ENCODE measurements at places on chromosomes 5 and 9.

DNA sequence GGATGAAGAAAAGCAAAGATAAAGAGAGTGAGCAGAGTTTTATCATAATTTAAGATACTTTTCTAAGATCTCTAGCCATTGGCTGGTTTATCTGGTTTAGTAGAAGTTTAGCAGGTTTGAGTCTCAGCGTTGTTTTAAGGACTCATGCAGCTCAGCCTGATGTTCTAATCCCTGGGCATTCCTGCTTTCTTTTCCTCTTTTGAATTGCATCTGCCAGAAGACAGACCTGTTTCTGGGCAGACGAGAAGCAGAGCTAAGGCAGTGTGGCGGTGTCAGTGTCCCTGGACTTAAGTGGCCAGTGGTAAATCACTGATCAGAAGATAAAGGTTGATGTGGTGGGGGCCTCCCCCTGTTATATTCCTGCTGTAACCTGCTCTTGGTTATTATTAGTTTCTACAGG is 138.6 kb downstream of the ADCY2 start:
- no peak for DNase-seq

- DNase-seq: no peak
Measured at GRCh38 chr9:37956904-37957663, 53.2 kb upstream of the SLC25A51 start.

- DNase-seq: no peak
Measured at GRCh38 chr9:34777666-34778065, 67.7 kb upstream of the CCL21 start.

DNA sequence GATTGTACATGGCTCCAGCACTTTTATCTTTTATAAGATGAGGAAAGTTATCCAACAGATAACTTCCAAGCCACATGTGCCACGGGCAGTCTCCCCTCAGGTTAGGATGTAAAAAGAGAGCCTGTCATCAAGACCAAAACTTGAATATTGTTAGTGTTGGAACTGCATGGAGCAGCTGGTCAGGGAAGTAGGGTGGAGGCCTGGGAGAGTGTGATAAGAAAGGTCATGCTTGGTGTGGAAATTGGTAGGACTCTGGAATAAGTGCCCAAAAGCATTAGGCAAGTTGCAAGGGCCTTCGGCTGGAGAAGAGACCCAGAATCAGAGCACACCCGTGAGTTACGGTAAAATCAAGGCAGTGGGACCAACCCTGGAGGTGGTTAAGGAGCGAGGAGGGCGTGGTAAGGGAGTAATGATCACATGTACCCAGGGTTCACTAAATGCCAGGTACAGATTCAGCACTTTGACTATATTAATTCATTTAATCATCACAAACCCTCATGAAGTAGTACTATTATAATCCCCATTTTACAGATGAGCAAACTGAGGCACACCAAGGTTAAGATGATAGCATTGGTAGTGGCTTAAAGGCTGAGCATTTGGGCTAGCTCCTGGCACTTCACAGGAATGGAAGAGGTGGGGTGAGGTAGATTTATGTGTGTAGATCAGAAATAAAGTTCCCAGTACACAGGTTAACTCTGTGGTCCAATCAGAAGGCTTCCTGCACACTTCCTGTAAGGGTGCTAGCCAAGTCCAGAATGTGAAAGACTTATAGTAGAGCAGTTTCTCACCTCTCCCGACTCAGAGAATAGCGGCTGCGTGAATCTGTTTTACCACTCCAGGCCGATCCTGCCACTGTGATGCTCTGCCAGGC is 96.5 kb upstream of the ZNF608 start:
- no peak for DNase-seq

GRCh38 chr5:92939428-92939827 is 641.6 kb downstream of the NR2F1-AS1 start:
- no peak for DNase-seq

DNA sequence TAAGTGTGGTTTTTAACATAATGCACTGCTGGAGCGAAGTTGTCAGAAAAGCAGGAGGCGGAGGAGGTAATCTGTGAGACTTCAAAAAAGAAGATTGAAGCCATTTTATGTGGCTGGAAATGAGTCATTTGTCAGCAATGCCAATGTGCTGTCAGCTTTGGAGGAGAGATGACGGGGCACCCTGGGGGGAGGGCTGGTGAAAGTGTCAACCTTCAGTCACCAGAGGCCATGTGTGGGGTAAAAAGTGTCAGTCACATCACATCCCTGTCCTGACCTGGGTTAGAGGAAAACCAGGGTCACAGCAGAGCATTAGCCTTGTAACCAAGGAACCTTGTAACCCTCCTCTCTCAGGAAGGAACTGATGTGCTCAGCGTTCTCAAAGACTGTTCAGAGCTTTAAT is 59.1 kb downstream of the TLR4 start:
- DNase-seq: no peak

DNA sequence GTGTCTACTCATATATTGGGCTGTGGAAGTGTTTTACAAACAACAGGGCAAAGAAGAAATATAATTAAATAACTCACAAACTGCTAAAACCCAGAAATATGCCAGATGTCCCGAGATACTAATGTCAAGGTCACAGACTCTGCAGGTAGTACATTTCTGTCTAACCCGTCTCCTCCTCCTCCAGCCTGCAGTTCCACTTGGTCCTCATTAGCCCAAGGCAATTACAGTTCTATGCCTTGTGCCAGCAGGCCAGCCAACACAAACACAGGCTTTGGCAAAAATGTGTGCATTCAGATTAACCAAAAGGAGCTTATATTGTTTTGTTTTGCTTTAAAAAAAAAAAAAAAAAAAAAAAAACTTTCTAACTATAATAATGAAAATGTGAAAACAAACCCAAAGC is 148.8 kb downstream of the MYO10 start:
- DNase-seq: no peak

- DNase-seq: no peak
Measured at GRCh38 chr9:14312719-14313377, 1.1 kb downstream of the NFIB start.

DNA sequence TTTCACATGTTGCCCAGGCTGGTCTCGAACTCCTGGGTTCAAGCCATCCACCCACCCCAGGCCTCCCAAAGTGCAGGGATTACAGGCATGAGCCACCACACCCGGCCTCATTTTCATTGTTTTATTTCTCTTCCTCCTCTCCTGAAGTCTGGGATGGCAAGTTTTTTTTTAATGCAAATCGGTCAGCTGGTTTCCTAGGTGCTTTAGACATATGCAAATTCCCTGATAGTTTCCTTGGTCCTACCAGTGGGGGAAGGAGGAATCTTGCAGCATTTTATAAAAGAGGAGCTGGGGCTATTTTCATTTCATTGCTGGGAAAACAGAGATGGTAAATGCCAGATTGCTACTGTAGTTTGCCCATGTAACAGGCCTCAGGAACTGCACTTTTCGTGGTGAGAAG is 179.4 kb downstream of the ACTL7B start:
- DNase-seq: no peak

DNA sequence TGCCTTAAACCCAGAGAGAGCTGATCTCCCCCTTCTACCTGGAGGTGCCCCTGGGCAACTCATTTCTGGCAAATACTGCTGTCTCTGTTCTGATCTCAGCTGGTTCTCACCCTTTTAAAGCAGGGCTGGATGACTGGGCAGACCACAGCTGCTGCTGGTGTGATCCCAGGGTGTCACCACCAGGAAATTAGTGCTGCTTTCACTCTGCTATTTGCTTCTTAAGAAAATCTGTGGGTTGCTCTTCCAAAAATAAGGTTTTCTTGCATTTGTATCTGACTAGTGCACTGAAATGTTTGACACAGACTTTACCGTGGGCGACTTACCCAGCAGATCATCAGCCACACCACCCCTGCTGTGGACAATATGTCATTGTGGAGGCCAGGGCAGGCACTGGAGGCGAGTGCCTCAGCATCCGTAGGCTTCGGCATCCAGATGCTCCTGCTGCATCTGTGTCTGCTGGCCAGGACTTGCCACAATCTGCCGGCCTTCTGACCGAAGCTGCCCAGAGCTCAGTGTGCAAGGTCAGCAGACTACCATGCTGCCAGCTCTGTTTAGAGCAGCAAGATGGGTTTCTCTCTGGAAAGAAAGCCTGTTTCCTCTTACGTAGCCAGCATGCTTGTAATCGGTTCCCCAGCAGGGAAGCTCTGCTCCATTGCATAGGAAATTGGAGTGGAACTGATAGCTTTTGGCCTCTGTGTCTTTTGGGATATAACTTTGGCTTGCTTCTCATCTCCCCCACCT is 13.6 kb downstream of the ARHGAP26 start:
- DNase-seq: no peak

- no peak for DNase-seq
Measured at GRCh38 chr5:85000671-85001070, 616.0 kb upstream of the EDIL3 start.

- DNase-seq: no peak
Measured at GRCh38 chr5:126681970-126682369, 81.2 kb downstream of the PHAX start.

- DNase-seq: no peak
Measured at GRCh38 chr5:100577506-100577905, 42.3 kb downstream of the FAM174A start.

GRCh38 chr5:31244921-31245320 is 51.4 kb downstream of the CDH6 start:
- DNase-seq: no peak

- no peak for DNase-seq
Measured at GRCh38 chr5:73388306-73388684, 60.3 kb downstream of the FOXD1 start.

Data from Peyer's patch (tissue), 4 donors.